Esophagus mucosa (tissue), 1 donor: ENCODE measurements at places on chromosomes 2 and 18. TPM values are rescaled to one million over a fixed set of nuclear protein-coding genes. Genes with fewer than 3 reads are reported as not detected.

Gene DNAH6
- total RNA-seq, result 0.04 TPM

Gene CHRNG
- not detected for total RNA-seq

Gene TMEM37
- total RNA-seq, result 6.0 TPM

Gene C2orf72
- total RNA-seq, result 0.08 TPM

Gene TUBA3E
- not detected for total RNA-seq

Gene MEP1B
- not detected for total RNA-seq

Gene FAM117B
- total RNA-seq, result 10.0 TPM

Gene PROC
- 0.20 TPM for total RNA-seq

Gene AP1S3
- 20.8 TPM for total RNA-seq

Gene ERICH2
- total RNA-seq, result not detected

Gene PRPF40A
- 73.6 TPM for total RNA-seq

Gene MAP3K19
- total RNA-seq, result not detected

Gene SERPINB3
- 879 TPM for total RNA-seq

Gene GCG
- not detected for total RNA-seq

Gene ITPRID2
- total RNA-seq, result 73.7 TPM

Gene GPC1
- total RNA-seq, result 101 TPM

Gene BMP10
- total RNA-seq, result not detected
